ENCODE measurements at places on chromosomes 6 and 20.

DNA sequence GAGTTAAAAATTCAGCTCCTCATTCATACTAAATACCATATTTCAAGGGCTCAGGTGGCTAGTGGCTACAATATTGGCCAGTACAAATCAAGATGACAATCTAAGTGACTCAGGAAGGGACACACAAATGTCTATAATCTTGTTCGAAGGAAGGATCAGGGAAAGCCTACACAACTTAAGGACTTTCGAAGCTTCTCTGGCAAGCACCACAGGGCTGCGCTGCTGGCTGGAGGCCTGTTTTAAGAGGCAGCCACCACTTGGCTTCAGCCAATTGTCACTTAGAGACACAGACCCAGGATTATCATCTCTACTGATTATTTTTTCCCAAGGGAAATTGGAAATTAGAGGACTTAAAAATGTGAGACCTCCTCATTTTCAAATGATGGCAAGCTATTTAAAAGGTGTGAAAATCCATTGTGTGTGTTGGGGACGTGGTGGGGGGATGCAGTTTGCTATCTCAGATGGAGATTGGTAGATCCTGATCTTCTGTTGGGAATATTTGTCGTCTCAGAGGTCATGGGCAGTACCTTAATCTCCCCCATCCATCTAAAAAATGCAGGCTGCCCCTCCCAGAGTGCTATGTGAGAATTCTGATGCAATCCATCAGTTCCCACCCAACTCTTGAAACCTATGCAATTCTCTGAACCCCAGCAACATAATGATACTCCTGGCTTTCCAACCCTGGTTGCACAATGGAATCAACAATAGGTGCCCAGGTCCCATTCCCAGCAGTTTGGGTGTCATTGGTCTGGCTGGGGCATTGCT lies 11.3 kb downstream of the ARHGAP40 start:
- DNase-seq = no peak

GRCh38 chr6:6105472-6106036 lies 98.8 kb upstream of the NRN1 start:
- no peak for DNase-seq

- DNase-seq = no peak
Observed at GRCh38 chr6:115667478-115668026, 393.1 kb downstream of the FRK start.

DNA sequence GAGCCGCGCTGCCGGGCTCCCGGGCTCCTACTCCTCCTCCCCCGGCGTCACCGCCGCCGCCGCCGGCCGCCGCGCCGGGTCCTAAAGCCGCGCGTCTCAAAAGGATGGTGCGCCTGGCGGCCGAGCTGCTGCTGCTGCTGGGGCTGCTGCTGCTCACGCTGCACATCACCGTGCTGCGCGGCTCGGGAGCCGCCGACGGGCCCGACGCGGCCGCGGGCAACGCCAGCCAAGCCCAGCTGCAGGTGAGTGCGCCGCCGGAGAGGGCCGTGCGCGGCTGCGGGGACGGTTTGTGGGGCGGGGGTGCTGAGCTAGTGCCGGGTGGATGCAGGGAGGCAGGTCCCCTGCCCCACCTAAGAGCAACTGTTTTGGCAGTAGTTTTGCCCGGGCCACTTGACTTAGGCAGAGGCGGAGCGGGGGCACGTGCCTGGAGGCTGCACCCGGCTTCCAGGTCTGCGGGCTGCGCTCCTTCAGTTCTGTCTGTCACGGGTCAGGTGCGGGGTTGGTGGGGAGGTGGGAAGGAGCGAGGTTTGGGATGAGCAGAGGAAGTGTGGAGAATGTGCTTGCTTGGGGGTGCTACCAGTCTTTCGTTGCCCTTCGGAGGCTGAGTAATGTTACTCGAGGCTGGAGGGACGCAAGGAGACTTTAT lies 722 bp downstream of the ISM1 start:
- peak; percentile 29 for DNase-seq

DNA sequence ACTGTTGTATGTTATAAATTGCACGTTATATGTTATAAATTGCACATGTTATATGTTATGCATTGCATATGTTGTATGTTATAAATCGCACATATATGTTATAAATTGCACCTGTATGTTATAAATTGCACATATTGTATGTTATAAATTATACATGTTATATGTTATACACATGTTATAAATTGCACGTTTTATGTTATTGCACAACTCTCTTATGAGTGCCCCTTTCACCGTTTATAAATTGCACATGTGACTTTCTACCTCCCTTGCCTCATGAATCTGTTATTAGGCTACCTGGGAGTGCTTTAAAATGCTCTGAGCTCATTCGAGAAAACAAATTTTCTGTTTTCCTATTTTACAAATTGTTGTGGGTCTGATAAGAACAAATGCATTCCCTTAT lies 84.1 kb downstream of the RNF182 start:
- no peak for DNase-seq

GRCh38 chr20:10242166-10242565 lies 23.5 kb downstream of the SNAP25 start:
- no peak for DNase-seq

DNA sequence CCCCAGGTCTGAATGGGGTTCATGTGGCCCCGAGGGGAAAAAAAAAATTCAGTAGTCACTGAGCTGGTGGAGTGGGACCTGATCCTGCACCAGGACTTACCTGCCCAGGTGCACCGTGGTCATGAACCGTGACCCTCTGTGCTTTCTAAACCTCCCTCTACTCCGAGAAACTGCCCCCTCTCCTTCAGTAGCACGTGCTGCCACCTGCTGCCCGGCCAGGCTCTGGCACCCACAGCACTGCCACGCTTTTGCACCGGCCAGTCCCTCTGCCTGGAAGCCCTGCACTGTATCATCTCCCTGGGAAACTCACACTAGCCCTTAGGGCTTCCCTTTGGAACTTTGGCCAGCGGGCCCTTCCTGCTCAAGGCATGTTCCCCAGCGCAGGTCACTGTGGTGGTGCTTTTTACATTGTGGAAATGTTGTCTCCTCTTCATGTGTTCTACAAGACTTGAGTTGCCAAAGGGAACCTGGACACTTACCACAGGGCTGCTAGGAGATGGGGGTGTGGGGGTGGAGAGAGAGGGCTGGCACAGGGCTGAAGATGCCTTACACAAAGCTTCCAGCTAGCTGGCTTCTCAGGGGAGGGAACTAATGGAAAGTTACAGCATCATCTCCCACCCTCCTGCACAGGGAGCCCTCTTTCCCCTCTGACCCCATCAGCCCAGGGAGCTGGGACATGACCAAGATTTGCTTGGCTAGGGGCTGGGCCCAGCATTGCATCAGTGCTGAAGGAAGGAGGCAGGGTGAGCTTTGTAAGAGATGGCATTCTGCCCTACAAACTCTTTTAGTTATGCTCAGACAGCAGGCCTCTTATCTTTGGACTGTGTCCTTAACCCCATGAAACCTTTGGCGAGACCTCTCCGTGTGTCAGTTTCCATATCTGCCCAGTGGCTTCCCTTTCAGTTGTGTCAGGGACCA lies 2.5 kb upstream of the PTPRT start:
- peak; percentile 63 for DNase-seq

GRCh38 chr20:51801122-51801822 lies 1.0 kb downstream of the SALL4 start:
- DNase-seq = peak; percentile 71

- no peak for DNase-seq
Observed at GRCh38 chr6:130780122-130780521, 47.1 kb upstream of the SMLR1 start.

DNA sequence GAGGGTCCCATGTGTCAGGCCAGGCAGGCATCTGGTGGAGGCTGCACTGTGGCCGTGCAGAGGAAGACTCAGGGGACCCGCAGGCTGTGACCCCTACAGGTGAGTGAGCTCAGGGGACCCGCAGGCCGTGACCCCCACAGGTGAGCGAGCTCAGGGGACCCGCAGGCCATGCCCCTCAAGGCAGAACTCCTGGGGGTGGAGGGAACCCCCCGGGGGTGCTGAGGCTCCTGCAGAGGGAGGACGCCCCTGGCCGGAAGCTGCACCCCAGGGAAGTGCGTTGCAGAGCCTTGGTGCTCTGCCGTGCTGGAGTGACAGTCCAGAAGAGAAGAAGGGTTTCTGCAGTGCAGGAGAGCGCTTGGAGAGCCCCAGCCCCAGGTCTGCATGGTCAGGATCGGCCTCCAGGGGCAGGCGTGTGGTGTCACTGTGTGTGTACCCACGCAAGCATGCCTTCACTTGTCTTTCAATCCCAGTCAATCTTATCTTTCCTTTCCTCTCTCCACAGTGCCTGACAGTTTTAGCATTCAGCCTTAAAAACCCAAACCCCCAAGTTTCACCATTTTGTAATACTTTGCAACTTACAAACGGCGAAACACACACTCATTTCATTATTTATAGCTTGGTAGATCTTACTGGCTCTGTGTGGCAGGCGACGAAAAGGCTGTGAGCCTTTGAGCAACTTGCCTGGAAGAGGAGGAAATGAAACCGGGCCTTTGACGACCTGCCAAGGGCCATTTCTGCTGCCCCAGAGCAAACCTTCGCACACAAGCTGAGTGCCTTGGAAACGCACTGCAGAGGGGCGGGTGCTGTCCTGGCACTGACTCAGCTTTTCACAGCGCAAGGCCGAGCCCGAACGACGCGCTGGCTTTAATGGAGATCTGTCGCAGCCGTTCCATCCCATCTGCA lies 101.4 kb upstream of the AGPAT4 start:
- no peak for DNase-seq

DNA sequence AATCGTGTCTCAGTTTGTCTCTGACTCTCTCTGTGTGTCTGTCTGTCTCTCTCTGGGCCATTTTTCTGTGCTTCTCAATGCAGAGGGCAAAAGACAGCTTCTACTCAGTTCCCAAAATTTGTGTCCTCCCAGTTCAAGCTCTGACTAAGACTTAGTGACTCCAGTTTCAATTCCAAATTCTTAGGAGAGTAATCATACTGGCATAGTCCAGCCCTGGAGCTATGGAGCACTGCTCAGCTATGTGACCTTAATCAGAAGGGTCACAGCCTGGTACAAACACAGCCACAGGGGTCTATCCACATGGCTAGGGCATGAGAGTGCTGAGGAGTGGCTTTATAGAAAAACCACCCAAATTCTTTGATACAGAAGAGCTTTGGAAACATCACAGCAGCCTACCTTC lies 91.9 kb downstream of the FOXF2 start:
- peak; percentile 77 for DNase-seq

- DNase-seq = no peak
Observed at GRCh38 chr6:84953111-84953755, 188.8 kb upstream of the TBX18 start.

GRCh38 chr20:6533351-6533750 lies 234.1 kb upstream of the BMP2 start:
- DNase-seq = no peak

Measured in HTR-8/SVneo (cell line).